ENCODE measurements at places on chromosomes 2 and 18. TPM values are rescaled to one million over a fixed set of nuclear protein-coding genes. Genes with fewer than 3 reads are reported as not detected.
A peak's percentile ranks its signal among the peaks of the same experiment; 100 is the strongest.

GRCh38 chr2:61176755-61177726, 15.1 kb downstream of the C2orf74 start:
- DNase-seq = peak; percentile 95

Gene PCBP1
- total RNA-seq = 449 TPM

Gene CD8B
- total RNA-seq = 0.87 TPM

DNA sequence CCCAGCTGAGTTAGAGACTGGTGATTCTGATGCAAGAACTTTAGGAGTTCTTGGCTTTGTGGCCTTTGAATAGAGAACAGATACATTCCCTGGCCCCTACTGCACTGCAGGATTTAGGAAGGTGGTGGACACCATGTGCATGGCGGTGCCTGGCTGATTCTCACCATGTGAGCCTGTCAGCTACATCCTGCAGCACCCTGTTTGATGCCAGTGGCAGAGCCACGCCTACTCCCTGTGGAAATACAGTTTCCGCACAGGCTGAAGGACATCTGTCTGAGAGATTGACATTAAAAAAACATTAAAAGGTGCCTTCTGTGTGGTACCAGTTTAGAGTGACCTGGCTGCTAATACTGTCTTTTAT, 50.0 kb downstream of the KCNE4 start:
- no peak for DNase-seq

GRCh38 chr2:37566517-37566981, 104.9 kb downstream of the CDC42EP3 start:
- no peak for DNase-seq

Gene MYOM1
- total RNA-seq = 1.2 TPM

- DNase-seq = no peak
Observed at GRCh38 chr2:17780546-17780945, 26.6 kb downstream of the GEN1 start.

Gene MAP3K19
- not detected for total RNA-seq

- no peak for DNase-seq
Observed at GRCh38 chr2:176098366-176099158, 1.0 kb upstream of the HOXD12 start.

GRCh38 chr2:208980321-208980720, 443.5 kb upstream of the MAP2 start:
- DNase-seq = no peak

Gene SEMA4F
- total RNA-seq = 7.7 TPM

DNA sequence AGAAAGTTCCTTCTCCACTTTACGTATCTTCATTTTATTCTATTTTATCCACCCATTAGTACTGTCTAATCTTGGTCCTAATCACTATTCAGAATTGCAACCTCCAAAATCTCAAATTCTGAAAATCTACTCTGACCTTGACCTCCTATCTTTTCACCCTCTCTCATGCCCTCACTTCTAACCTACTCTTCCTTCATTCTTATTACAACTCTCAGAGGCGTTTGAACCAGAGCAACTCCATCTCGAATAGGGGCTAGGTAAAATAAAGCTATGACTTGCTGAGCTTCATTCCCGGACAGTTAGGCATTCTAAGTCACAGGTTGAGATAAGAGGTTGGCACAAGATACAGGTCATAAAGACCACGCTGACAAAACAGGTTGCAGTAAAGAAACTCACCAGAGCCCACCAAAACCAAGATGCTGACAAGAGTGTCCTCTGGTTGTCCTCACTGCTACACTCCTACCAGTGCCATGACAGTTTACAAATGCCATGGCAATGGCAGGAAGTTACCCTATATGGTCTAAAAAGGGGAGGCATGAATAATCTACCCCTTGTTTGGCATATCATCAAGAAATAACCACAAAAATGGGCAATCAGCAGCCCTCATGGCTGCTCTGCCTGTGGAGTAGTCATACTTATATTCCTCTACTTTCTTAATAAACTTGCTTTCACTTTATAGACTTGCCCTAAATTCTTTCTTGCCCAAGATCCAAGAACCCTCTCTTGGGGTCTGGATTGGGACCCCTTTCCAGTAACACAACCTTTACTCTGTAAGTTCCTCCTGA, 11.4 kb downstream of the CCDC88A start:
- DNase-seq = no peak

Gene POTEC
- not detected for total RNA-seq

DNA sequence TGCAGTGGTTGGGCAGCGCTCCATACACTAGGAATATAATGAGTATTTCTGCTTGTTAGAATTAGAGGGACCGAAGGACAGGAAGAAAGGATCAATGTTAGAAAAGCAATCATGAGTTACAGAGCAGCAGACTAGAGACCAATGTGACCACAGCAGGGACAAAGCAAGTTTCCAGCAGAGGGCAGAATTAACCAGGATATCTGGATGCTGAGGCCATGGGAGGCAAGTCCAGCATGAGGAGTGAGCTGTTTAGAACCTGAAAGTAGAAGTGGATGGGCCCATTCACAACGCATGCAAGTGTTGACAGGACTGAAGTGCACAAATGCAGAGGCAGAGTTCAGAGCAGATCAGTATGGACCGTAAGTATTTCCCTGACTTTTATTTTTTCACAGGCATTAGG, 910.4 kb upstream of the GYPC start:
- no peak for DNase-seq

Gene MC4R
- not detected for total RNA-seq

- no peak for DNase-seq
Observed at GRCh38 chr2:54568876-54569321, 112.8 kb downstream of the SPTBN1 start.

Gene MCM6
- total RNA-seq = 280 TPM

- DNase-seq = no peak
Observed at GRCh38 chr2:68819556-68819955, 51.6 kb downstream of the BMP10 start.

DNA sequence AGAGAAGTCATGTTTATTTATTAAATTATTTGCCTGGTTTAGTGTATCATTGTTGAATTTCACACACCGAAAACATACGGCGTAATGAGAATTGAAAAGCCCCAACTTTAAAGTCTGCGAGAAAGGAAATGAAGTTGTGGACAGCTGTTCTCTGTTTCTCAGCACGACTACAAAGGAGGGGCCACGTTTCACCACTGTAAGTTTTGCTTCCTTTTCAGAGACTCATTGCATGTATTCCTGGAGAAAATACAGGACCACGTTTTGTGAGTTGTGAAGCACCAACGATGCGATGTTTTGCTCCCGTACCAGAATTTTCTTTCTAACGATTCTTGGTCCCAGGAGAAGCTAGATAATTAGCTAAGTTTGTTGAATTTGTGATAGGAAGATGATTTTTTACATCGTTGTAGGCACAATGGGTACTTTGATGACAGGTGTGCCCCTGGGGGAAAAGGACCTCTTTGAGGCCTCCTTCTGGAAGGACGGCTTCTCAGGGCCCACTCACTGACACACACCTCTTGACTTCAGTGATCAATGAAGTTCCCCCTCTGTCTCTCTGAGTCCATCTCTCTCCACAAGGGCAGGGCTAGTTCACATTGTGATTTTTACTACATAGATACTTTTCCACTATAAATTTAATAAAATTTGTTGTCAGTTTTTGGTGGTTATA, 23.7 kb upstream of the ACKR3 start:
- peak; percentile 44 for DNase-seq

- no peak for DNase-seq
Observed at GRCh38 chr2:33342705-33343104, 133.7 kb upstream of the RASGRP3 start.

All from activated CD4-positive, alpha-beta memory T cell treated with anti-CD3 and anti-CD28 coated beads for 36 hours (primary cell).